Bone marrow (tissue), 2 donors: ENCODE measurements at places on chromosomes 4 and X.

DNA sequence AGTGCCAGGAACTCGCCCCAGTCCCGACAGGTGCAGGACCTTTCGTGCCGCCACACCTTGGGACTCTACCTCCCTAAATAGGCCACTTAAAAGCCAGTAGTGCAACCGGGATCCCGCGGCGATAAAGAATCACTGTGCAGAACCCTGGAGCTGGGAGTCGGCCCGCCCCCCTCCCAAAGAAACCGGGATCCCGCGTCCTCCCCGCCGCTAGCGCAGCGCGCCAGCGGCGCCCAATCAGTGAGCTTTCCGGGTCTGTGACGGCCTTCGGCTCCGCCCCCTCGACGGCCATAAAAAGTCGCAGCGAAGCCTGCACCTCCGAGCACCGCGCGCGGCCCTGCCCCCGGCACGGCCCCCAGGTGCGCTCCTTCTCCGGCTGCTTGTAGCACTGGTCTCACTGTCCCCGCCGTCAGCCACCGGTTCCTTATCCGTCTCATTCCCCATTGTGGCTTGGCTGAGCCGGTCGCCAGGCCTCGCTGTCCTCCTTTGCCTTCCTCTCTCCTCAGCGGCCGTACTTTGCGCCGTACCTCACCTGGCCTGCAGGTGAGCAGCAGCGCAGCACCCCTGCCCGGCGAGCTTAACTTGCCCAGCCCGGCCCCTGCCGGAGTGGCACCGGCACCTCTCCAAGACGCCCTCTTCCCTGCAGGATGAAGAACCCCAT, at the start of gene LRAT:
LRAT (plus strand) TSS at position 318 of the 658 bp plus-strand sequence; CDS start at position 645, 327 bp downstream.
- DNase-seq, result no peak

- no peak for DNase-seq
Measured at GRCh38 chrX:153828723-153829548, 1.4 kb downstream of the PDZD4 start.

- no peak for DNase-seq
Measured at GRCh38 chr4:84792366-84793301, 173.9 kb downstream of the WDFY3 start.

GRCh38 chrX:127124871-127125270, 305.3 kb downstream of the PRR32 start:
- DNase-seq, result no peak

GRCh38 chrX:153763298-153763932, 634 bp upstream of the PLXNB3 start:
- no peak for DNase-seq

GRCh38 chr4:16661813-16662212, 236.6 kb downstream of the LDB2 start:
- DNase-seq, result no peak

- no peak for DNase-seq
Measured at GRCh38 chr4:166198041-166198440, 325.0 kb downstream of the TLL1 start.

DNA sequence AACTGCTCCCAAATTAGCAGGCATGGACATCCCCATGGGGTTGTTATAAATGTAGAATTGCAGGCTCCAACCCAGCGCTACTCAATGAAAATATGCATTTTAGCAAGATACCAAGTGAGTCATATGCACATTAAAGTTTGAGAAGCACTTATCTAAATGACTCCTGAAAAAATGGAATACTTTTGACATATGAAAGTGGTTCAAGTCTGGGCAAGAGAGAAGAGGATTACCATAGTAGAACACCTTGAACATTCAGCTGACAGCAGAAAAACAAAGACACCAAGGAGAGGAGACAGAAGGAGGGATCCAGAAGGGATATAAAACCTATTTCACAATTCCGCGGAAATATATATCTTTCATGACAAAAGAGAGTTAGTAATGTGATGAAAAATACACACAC, 63.2 kb upstream of the CT83 start:
- no peak for DNase-seq

DNA sequence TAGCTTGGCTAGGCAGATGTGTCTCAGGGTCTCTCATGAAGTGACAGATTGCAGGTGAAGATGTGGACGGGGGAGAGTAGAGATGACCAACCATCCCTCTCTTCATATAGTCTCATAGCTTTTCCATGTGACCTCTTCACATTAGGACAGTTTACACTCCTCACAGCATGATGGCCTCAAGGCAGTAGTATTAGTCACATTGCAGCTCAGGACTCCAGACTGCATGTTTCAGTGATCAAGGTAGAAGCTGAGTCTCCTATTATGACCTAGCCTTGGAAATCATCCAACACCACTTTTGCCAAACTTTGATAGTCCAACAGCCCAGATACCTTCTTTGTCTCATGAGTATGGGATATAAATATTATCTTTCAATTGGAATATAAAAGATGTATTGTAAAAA, 147.7 kb downstream of the GASK1B start:
- no peak for DNase-seq

DNA sequence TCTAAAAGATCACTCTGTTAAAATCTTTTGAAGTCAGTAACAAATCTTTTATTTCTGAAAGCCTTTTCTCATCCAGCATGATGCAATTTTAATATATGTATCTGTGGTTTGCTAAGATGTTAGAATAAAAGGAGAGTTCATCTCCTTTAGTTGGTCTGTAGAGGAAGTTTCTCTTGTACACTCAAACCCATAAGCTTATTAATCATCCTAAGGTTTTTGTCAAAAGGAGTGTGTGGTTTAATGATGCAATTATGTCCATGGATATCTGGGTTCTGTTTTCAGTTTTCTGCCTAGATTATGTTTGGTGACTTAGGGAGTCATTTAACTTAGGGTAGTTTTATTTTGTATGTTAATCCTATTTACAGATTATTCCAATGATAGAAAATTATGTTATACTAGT, 52.1 kb upstream of the NDST4 start:
- DNase-seq, result peak; percentile 43

DNA sequence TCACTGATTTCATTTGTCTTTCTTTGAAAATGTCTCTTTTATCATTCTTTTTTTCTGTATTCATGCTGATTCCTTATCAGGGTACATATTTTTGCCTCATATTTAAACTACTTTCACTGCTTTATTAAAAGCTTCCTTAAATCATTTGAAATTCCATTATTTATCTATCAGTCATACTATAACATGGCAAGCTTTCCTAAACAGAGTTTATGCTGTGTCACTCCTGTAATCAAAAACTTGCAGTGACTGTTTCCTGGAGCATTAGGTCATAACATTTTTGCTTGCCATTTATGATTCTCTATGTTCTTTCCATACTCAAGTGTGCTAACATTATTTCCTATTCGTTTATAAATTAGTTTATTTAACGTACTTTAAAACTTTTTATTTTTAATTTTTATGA, 203.7 kb downstream of the BMPR1B start:
- no peak for DNase-seq

DNA sequence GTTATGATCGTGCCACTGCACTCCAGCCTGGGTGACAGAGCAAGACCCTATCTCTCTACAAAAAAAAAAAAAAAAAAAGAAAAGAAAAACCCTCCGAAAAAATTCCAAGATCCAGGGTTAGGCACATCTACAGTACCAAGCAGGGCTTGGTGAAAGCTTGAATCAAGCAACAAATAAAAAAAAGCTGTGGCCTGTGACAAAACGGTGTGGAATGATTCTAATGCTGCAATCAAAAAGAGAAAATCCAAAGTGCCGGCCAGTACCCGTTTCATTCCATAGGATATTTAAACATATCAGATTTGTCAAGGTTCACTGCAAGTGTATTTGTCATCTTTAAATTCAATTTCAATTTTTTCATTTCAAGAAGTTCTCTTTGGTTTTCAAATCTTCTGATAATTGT, 20.5 kb downstream of the RWDD4 start:
- no peak for DNase-seq

GRCh38 chr4:80413086-80413485, 77.6 kb downstream of the CFAP299 start:
- no peak for DNase-seq

- no peak for DNase-seq
Measured at GRCh38 chr4:38306482-38307071, 346.4 kb downstream of the PTTG2 start.

DNA sequence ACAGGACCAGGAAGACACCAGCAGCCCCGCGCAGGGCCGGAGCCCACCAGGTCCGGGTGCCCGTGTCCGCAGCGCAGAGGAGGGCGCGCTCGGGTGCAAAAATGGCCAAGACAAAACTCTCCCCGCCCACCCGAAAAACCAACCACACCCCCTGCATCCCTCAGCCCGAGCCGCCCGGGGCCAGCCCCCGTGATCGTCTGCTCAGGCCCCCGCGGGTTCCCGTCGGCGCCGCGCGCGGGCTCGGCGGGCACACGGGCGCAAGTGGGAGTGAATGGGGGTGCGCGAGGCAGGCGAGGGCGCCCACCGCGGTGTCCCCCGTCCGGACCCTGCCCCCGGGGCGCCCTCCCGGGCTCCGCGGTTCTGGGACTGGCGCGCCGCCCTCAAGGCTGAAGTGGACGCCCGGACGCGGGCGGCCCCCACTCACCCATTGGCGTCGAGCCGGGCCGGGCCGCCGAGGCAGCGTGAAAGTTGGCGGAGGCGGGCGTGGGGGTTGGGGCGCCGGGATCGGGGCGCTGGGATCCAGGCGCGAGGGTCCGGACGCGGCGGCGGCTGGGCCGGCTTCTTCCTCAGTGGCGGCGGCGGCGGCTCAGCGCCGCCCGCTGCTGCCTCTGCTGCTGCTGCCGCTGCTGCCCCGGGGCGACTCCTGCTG, 393 bp downstream of the SH3KBP1 start:
- no peak for DNase-seq

DNA sequence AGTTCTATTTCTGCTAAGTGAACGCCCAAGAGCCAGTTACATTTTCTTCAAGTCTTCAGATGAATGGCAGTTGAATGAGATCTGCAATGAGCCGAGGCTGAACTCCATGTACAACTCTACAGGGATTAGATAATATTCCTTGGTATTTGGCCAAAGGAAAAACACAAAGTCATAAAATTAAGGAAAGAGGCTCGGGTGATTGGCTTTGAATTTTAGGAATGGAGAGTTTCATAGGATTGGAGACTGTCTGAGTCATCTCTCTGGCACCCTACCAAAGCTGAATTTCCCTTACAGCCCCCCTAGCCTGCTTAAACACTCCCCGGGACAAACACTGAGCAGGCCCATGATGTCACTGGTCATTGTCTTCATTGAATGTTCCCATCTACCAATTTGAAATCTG, 188.0 kb upstream of the C1QTNF7 start:
- DNase-seq, result no peak

GRCh38 chr4:31146366-31146765, 426.2 kb downstream of the PCDH7 start:
- DNase-seq, result no peak

DNA sequence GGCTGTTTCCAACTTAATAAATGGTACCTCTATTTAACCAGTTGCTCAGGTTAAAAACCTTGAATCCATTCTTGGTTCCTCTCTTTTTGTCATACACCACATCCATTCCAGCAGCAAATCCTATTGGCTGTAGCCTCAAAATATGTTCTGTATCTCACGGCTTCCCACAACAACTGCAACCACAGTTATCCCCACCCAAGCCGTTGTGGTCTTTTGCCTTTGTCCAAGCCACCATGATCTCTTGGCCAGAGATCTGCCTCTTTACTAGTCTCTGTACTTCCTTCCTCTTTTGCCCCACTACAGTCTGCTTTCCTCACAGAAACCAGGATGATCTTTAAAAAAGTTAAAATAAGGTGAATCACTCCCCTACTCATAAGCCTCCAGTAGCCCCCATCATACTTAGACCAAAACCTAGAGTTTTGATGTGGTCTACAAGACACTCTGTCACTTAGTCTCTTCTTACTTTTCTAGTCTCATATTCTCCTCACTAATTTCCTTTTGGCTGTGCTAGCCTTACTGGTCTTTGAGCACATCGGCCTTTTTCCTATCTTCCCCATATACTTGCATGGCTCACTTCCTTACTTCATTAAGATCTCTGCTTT, 10.3 kb downstream of the MAOA start:
- DNase-seq, result peak; percentile 3

- no peak for DNase-seq
Measured at GRCh38 chrX:17328837-17329236, 46.2 kb upstream of the NHS start.
